H4 (cell line): ENCODE measurements at places on chromosomes 13 and 19.

DNA sequence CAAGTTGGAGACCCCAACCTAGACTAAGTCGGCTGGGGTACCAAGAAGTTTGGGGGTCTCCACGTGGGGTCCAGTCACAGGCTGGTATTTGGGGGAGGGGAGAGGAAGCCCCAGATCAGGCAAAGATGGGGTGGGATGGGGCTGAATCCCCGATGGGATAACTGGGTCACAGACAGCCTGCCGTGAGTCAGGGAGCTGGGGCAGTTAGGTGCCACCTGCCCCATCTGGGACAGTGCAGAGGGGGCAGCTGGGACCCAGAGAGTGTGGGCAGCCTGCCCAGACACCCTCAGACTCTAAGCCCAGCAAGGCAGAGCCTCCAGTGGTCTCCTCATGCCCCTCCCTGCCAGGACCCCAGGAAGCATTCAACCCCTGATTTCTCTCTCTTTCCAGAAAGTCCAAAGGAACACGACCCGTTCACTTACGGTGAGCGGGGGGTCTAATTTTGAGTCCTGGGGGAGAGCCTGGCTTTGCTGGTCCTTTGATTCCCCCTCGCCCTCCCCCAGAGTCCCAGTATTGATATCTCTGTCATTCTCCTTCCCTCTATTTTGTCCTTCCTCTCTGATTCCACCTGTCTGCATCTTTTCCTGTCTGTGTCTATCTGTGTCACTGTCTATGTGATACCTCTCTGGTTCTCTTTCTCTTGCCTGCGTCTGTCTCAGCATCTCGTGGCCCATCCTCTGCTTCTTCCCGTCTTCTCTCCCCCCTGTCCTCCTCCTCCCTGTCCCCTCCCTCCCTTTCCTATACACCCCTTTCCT, 1.8 kb downstream of the FXYD1 start:
- no peak for DNase-seq

- no peak for DNase-seq
Observed at GRCh38 chr19:45780146-45780447, 2.2 kb downstream of the DMPK start.

DNA sequence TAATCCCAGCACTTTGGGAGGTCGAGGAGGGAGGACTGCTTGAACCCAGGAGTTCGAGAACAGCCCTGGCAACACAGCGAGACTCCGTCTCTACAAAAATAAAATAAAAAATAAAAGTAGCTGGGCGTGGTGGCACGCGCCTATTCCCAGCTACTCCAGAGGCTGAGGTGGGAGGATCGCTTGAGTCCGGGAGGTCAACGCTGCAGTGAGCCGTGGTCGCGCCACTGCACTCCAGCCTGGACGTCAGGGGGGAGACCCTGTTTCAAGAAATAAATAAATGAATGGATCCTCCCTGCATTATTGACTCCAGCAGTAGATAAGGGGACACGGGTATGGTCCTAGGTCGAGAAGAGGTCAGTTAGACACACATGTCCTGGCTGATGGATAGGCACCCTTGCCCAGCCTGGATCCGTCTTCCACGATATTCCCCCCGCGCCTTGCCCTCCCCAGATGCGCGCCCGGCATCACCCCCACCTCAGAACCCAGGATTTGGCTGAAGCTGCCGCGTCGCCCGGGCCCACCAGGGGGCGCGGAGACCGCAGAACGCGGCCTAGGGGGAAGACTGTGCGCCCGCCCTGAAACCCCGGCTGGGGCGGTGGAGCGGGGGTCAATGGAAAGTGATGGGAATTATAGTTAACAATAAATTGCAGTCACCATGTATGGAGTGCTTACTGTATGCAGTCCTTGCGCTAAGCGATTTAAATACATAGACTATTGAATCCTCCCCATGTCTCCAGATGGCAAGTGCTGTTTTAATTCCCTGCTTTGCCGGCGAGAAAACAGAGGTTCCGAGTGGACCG, 2.1 kb upstream of the HOOK2 start:
- no peak for DNase-seq

DNA sequence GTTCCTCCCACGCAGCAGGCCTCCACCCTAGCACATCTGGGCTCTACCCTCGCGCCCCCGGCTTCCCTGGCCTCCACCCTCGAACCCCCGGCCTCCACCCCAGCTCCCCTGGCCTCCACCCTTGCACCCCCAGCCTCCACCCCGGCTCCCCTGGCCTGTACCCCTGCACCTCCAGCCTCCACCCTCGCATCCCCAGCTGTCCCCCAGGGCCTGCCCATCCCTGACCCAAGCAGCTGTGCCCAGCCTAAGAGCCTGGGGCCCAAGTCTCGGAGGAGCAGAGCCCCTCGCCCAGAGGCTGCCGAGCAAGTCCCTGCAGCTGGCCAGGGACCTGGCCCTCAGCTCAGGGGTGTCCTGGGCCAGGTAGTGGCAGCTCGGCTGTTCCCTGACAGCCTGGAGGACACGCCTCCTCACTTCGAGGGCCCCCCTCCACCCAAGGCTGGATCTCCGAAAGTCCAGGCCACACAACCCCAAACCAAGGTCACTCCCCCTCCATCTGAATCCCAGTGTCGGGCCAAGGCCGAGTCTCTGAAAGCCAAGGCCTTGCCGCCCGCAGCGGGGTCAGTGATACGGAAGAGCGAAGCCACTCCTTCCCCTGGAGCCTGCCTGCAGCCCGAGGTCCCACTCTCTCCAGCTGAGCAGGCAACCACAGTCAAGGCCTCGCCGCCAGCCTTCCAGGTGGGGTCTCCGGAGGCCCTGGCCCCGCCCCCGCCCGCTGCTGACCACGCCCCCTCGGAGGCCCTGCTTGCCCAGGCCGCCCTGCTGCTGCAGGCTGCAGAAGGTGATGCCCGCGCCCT, 7.9 kb upstream of the ARHGAP33 start:
- DNase-seq: no peak

DNA sequence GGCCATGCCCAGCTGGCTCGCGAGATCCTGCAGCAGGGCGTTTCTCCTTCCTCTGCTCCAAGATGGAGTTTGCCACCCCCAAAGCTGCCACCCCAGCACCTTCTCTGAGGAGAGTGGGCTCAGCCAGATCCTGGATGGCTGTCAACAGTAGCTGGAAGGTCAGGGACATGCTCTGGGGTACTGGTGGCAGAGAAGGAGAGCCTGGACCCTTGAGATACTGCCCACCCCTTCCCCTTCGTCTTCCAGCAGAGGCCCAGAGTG, 11.6 kb downstream of the IRGC start:
- DNase-seq: no peak

- peak; percentile 40 for DNase-seq
Observed at GRCh38 chr13:114124921-114125320, 7.5 kb downstream of the RASA3 start.

GRCh38 chr13:36359301-36359950, 13.2 kb upstream of the SPART start:
- no peak for DNase-seq

GRCh38 chr13:113754691-113755090, 4.3 kb upstream of the TMEM255B start:
- DNase-seq: no peak

DNA sequence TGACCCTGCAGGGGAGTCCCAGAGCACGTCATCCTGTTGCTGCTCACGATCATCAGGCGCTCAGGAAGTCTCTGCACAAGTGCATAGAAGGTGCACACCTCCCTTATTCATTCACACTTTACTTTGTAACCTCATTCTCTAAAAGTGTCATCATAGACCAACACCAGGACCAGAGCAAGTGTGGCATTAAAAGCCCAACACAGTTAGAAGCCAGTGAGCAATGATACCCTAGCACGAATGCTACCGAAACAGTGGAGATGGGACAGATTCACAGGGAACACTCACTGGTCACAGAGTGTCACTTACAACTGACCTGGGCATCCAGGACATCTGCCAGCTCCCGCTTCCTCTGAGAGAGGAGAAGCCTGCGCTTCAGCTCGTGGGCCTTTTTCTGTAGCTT, 17.0 kb downstream of the HAUS8 start:
- DNase-seq: no peak

DNA sequence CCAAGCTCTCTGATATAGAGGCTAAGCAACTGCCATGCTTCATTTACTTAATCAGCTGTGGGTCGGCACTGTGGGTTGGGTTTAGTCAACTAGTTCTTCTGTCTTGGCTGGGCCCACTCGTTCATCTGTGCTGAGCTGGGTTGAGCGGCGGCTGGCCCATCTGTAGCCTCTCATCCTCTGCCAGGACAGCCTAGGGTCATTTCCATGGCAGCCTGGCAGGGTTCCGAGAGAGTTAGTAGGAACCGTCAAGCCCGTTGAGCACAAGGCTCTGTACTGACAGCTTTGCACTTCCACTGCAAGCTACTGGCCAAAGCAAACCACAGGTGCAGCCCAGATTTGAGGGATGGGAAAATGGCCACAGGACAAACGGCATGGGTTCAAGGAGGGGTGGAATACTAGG, 6.6 kb upstream of the ZNF835 start:
- no peak for DNase-seq

- no peak for DNase-seq
Observed at GRCh38 chr13:27830010-27830409, 37.7 kb downstream of the GSX1 start.

GRCh38 chr13:63741029-63741813, 2325.6 kb upstream of the PCDH20 start:
- DNase-seq: no peak

- no peak for DNase-seq
Observed at GRCh38 chr13:73901324-73902068, 232.7 kb downstream of the KLF12 start.

- DNase-seq: peak; percentile 20
Observed at GRCh38 chr13:72839831-72840426, 58.0 kb downstream of the PIBF1 start.

GRCh38 chr13:59112221-59112718, 1051.5 kb downstream of the DIAPH3 start:
- DNase-seq: peak; percentile 88

GRCh38 chr19:18225355-18225701, 910 bp downstream of the PDE4C start:
- DNase-seq: no peak

DNA sequence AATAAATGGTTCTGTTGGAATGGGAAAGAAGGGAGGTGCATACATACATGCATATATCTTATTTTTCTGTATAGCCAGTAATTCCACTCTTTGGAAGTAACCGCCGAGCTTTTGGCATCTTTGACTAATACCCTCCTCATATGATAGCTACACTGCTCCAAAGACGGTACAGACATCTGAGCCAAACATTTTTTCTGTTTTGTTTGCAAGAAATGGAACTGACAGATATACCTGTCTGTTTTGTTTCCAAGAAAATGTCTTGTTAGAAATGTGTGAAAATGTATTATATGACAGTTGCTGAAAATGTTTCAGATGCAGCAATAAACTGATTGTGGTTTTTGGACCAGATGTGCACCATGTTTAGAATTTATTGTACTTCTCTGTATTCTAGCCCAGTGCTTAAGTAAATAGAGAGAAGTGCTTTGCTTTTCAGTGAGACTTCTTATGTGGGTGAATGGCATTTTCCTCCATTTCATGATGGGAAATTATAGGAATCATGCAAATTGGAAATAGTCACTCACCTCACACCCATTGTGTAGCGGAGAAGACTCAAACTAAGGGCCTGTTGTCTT, 396.9 kb downstream of the KCNRG start:
- no peak for DNase-seq
